Neural progenitor cell (in vitro differentiated cells): ENCODE measurements at places on chromosomes 1 and 21. TPM values are rescaled to one million over a fixed set of nuclear protein-coding genes. Genes with fewer than 3 reads are reported as not detected.
A peak's percentile ranks its signal among the peaks of the same experiment; 100 is the strongest.

APH1A gene
- 63.0 and 118 TPM in 2 replicates for total RNA-seq

PRAMEF5 gene
- not detected in 2 replicates for total RNA-seq

LCE2A gene
- not detected in 2 replicates for total RNA-seq

DNA sequence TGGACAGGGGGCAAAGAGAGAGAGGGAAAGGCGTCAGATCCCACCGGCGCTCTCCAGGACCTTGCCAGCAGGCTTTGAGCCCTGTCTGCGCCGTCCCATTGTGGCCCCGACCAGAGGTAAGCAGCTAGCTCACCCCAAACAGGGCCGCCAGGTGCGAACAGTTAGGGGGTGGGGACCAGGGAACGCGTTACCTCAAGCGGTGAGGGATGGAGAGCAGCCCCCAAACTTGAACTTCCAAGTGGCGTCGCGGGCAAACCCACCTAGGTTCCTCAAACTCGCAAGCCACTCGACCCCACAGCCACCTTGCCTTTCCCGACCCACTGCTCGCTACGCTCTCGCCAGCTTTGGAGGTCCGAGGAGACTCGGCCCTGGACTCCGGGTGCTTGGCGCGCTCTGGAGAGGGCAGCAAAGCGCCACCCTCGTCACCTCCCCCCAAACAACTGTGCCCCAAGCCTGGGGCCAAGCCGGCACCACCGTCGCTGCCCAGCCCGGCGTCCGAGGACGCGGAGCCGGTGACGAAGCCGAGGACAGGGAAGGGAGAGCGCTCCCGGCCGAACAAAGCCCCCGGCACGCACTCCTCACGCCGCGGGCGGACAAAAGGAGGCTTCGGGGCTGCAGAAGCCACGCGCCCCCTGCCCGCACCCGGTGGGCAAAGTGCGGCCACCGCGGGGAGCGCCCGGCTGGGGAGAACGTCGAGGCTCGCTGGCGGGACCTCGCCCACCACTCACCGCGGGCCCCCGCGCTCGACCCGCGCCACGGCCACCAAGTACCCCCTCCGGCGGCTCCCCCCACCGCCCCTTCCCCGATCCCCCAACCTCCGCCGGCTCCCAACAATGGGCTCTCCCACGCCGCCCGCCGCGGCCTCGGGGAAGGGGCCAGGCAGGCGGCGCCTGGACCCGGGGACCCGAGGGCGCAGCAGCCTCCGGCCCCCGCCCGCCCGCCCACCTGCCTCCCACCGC lies 976 bp downstream of the SSBP3 start:
- DNase-seq, result peak; percentile 71
